Stimulated activated effector memory CD8-positive, alpha-beta T cell treated with anti-CD3 and anti-CD28 coated beads, Interleukin-12 subunit alpha, Interleukin-12 subunit beta, amount 100 ng/mL, for 72 hours (primary cell): ENCODE measurements at places on chromosomes 11 and 22.

DNA sequence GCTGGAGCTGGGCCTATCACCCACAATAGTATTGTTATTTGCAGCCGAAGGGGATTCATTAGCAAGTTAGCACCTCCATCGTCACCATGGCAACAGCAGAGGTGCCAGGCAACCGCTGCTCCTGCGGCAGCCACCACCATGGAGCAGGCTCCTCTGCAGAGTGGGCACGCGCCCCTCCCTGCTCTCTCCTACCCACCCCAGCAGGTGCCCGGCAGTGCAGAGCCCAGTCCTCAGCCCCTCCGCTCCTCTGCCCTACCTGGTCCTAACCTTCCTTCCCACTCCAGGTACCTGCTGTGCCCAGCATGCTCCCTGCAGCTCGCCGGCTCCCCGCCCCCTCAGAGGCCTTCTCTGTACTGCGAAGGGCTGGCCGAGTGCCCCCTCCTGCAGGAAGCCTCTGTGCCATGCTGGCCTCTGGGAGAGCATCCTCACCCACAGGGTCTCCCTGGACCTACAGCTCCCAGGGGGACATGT, 3.6 kb downstream of the DUSP8 start:
- DNase-seq, result no peak

- DNase-seq, result no peak
Measured at GRCh38 chr22:42651134-42651533, 1.9 kb upstream of the CYB5R3 start.

GRCh38 chr11:113505046-113505445, 29.8 kb upstream of the DRD2 start:
- no peak for DNase-seq

- no peak for DNase-seq
Measured at GRCh38 chr11:69243496-69244200, 50.3 kb upstream of the MYEOV start.

DNA sequence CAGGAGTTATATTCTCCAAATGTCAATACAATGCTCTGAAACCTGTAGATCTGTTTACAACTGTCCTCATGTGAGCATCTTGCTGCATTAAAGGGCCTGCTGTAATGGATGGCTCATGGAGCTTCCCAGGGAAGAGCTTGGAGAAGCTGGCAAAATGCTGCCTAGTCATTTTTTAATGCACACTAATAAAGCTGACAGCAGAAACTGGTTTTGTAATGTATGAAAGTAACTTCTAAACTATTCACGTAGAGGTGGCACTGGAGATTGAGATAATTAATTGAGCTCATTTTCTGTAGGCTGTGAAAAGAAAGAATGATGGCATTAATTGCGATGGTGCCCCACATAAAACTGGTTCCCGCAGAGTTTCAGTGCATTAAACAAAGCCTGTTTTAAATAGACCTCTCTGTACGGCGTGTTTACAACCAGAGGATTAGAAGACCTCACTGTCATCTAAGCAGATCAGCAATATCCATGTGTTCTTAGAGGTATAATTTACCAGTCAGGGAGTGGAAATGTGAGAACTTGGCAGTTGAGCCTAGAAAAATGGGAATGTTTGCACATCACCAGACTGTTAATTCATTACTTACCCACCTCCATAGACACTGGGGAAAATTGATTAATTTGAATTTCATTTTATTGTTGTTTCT, 16.0 kb downstream of the POLA2 start:
- no peak for DNase-seq

- DNase-seq, result no peak
Measured at GRCh38 chr11:10503221-10503620, 37.8 kb downstream of the RNF141 start.

DNA sequence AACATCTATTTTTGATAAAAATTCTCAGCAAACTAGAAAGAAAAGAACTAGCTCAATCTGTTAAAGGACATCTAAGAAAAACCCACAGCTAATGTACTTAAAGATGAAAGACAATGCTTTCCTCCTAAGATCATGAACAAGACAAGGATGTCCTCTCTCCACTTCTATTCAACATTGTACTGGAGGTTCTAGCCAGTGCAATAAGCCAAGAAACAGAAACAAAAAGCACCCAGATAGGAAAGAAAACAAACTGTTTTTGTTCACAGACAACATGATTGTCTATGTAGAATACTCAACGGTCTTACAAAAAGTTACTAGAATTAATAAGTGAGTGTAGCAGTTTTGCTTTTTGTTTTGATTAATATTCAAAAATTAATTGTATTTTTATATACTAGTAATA, 7.8 kb downstream of the CD3D start:
- no peak for DNase-seq

GRCh38 chr11:15645201-15645600, 530.5 kb downstream of the INSC start:
- no peak for DNase-seq

DNA sequence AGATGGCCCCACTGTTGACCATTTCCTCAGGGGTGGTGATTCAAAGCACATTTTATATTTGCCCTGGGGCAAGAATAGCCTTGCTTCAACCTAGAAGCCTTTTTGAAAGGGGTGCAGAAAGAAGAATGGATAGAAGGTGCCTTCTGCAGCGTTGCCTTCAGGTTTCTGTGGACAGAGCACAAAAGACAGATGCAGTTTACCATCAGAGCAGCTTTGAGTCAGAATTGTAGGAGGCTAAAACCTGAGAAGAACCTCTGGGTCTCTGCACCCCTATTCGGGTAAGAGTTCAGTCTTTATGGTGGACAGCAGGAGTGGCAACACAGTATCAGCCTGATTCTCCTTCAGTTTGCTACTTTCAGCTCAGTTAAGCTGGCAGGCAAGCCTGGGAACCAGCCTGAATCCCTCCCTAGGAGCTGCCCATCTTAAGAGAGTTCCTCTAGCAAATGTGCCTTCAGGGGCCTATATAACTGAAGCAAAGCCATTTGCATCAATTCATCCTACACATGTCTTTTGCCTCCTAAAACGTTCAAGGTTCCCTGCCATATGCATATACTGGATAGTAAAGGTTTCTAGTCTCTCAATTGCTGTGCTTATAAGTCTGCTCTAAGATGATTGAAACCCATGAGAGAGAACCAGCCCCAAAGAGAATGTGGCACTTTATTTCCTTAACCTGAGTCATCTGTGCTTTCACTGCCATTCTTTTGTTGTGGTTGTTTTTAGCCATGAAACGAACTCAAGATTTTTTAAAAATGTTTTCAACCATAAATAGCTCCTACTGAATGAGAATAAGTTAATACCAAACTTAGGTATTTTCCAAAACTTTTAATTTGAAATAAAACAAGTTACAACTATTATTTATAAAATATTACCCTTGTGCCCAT, 123.0 kb downstream of the TRIM44 start:
- no peak for DNase-seq

- DNase-seq, result no peak
Measured at GRCh38 chr22:46348099-46348695, 12.7 kb downstream of the TRMU start.

GRCh38 chr11:68113986-68114385, 7.2 kb downstream of the CHKA start:
- DNase-seq, result no peak

- DNase-seq, result no peak
Measured at GRCh38 chr22:24140357-24140756, 40.9 kb upstream of the SUSD2 start.

DNA sequence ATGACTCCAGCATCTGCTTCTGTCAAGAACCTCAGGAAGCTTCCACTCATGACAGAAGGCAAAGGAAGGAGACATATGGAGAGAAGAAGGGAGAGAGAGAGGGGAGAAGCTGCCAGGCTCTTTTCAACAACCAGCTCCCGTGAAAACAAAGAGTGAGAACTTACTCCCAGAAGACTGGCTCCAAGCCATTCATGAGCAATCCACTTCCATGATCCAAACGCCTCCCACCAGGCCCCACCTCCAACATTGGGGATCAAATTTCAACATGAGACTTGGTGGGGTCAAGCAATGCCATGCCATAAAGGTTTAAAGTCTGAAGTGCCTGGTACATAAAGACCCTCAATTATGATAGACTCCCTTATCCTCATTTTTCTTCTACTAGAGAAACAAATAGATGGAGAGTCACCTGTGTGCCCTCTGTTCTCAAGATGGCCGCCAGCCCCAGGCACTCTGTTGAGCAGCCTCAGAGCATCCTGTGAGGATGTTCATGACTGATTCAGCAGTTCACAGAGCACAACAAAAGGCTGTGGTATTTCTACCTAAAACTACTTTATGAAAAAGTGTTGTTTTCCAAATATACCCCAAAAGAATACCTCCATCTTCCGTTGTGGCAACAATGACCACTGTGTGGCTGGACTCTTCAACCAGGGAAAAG, 69.0 kb upstream of the CRTAM start:
- DNase-seq, result no peak

- DNase-seq, result no peak
Measured at GRCh38 chr11:84437071-84437980, 1151.2 kb upstream of the CCDC90B start.

GRCh38 chr22:37599153-37599552, 9.5 kb upstream of the GGA1 start:
- DNase-seq, result no peak
